ENCODE measurements at places on chromosomes 6 and 20.

- DNase-seq: peak; percentile 75
Observed at GRCh38 chr6:42726485-42727086, 4.2 kb upstream of the PRPH2 start.

DNA sequence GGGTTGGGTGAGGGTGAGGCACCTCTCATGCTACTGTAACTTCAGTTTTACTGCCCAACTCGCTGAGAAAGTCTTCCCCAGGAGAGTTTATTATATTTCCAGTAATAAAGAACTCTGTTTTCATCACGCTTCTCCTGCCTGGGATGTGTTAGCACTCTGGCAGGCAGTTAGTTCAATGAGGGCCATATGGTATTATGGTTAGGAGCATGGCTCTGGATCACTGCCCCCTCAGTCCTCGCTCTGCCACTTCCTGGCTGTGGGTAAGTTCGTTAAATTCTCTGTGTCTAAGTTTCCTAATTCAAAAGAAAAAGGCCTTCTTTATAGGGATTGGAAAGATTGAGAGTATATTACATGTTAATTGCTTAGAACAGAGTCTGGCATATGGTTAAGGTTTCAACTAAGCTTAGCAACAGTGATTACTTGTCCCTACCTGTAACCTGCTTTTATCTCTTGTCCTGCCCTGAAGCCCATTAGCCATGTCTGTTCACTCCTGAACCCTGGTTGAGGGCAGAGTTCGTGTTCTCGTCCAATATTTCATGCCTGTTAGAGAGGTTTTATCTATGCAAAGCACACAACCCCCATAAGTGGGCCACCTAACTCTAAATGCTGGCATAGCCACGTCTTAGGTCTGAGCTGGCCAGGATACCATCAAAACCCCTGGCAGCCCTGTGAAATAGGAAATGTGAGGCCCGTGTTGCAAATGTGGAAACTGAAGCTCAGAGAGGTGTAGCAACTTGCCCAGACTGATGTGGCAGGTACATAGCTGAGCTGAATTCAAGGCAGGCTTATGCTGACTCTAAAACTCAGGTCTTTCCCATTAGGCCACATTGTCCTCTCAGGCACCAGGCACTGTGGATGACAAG is 342.5 kb upstream of the JARID2 start:
- DNase-seq: no peak

GRCh38 chr6:153090241-153090930 is 40.7 kb downstream of the RGS17 start:
- DNase-seq: peak; percentile 87

GRCh38 chr6:22026164-22026678 is 270.6 kb downstream of the PRL start:
- no peak for DNase-seq
